Subcutaneous adipose tissue (tissue), 4 donors: ENCODE measurements at places on chromosomes 13 and 19. TPM values are rescaled to one million over a fixed set of nuclear protein-coding genes. Genes with fewer than 3 reads are reported as not detected.

TSKS gene
- total RNA-seq = 0.49 TPM

TMEM145 gene
- total RNA-seq = not detected

FUT1 gene
- total RNA-seq = 2.9 TPM

PODNL1 gene
- 0.44 TPM for total RNA-seq

CYP4F3 gene
- not detected for total RNA-seq

GAMT gene
- total RNA-seq = 4.2 TPM

RNF225 gene
- not detected for total RNA-seq

ZNF135 gene
- 6.2 TPM for total RNA-seq

COMP gene
- 15.2 TPM for total RNA-seq

PCDH17 gene
- 0.68 TPM for total RNA-seq

FBN3 gene
- total RNA-seq = not detected

ZNF90 gene
- total RNA-seq = 2.4 TPM

ACTMAP gene
- total RNA-seq = 5.1 TPM
